Hematopoietic multipotent progenitor cell treated with erythropoietin and hydrocortisone succinate and interleukin-3 and kit ligand, for 17 days (in vitro differentiated cells): ENCODE measurements at places on chromosomes 2 and 18.

- DNase-seq = no peak
These were observed 295.0 kb downstream of the RAD51AP2 start for GRCh38 chr2:17223211-17223610.

DNA sequence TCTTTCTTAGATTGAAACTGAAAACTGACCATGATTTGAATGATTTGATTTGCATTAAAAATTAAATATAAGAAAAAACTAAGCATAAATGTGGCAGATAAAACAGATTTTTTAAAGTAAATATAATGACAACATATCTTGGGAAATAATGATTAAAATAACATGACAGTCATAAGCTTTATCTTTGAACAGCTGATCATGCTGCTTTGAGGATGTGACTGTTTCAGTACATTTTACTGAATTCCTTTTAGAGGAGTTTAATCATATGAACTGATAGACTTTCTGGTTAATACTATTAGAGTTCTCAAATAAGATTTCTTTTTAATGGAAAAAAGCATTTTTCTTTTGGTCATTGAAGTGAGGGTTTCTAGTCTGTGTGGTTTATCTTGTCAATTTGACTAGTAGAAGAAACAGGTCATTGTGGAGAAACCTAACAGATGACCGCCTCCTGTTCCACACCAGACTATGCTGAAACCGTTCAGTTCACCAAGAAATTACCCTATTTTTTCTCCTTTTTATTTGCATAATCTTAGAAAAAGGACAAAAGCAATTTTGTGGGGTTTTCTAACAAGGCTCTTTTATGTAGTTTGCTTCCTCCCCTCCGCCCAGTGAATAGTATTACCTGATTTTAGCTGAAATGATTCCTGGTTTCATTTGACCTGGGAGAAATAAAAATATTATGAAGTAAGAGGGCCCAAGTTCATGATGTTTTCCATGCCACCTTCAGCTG lies 262.1 kb downstream of the PTGR3 start:
- no peak for DNase-seq

GRCh38 chr2:45018023-45018422 lies 8.8 kb upstream of the SIX2 start:
- no peak for DNase-seq

- DNase-seq = no peak
These were observed 108.0 kb downstream of the FAM168B start for GRCh38 chr2:130985206-130985780.

- DNase-seq = peak; percentile 4
These were observed 8.9 kb upstream of the PCBP1 start for GRCh38 chr2:70078384-70078783.

DNA sequence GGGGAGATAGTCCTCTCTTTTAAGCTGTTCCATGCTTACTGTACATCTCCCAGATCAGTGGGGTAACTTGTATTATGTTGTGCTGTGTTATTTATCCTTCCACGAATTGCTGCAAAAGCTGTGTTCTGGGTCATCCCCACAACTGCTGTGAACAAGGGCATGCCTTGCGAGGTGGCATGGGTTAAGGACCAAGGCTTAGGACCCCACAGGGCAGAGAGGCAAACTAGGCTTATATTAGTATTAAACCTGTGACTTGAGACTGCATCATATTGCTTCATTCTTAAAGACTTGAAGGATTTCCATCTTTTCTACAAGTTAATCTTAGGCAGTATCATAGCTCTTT lies 19.9 kb downstream of the RND3 start:
- no peak for DNase-seq
